GOT3 (cell line): ENCODE measurements at places on chromosomes 3 and 15.

- DNase-seq = no peak
These were observed 1444.5 kb upstream of the CADM2 start for GRCh38 chr3:83514130-83514914.

DNA sequence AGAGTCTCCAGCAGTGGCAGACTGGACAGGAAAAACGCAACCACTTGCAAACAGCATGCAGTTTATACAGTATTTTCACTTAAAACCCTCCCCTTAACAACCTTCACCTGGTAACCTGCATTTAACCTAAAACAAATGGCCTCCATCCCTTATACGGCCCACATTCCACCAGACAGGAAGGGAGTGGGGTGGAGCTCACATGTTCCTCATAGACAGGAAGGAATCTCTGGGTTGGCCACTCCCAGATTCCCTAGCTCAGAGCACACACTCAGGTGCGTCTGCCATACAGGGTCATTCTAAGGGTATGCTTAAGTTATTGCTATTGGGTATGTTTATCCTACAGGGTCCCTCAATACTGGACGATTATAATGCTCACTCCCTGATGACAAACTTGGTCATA, 16.8 kb upstream of the ABHD2 start:
- no peak for DNase-seq

DNA sequence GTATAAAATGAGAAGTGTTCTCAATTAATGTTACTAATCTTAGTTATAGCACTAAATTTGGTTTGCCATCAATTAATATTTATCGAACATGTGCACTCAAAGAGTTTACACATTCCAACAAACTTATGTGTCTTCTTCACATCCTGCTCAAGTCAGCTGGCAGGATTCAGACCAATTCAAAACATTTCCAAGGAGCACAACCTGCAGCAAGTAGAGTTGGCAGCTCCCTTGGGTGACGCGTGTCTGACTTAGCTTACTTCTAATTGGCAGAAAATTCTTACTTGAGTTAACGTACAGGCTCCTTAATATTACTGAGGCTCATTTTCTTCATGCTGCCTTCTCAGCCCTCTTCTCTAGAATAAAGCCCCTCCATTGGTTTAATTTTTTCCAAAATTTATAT, 110.4 kb upstream of the PFN2 start:
- no peak for DNase-seq

DNA sequence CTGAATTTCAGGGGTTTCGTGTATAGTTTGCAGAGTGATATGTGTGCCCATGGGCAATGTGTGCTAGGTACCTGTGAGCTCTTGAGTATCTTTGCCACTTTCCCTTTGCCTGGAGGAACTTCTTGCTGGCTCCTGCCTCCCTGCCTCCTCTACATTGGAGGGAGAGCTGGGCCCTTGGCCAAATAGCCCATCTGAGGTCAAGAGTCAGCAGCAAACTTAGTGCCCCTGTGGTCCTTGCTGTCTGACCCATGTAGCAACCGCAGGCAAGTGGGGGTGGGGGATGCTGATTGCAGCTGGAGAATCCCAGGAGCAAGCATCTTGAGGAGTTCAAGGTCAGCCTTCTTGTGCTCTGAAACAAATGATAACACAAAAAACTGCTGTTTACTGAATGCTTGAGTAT, 5.4 kb upstream of the TBC1D21 start:
- DNase-seq = no peak

- DNase-seq = no peak
These were observed 25.5 kb downstream of the PGPEP1L start for GRCh38 chr15:98981851-98982722.

- DNase-seq = no peak
These were observed 259.9 kb downstream of the IL20RB start for GRCh38 chr3:137217733-137218132.

GRCh38 chr3:143412084-143412483, 292.5 kb downstream of the CHST2 start:
- no peak for DNase-seq

DNA sequence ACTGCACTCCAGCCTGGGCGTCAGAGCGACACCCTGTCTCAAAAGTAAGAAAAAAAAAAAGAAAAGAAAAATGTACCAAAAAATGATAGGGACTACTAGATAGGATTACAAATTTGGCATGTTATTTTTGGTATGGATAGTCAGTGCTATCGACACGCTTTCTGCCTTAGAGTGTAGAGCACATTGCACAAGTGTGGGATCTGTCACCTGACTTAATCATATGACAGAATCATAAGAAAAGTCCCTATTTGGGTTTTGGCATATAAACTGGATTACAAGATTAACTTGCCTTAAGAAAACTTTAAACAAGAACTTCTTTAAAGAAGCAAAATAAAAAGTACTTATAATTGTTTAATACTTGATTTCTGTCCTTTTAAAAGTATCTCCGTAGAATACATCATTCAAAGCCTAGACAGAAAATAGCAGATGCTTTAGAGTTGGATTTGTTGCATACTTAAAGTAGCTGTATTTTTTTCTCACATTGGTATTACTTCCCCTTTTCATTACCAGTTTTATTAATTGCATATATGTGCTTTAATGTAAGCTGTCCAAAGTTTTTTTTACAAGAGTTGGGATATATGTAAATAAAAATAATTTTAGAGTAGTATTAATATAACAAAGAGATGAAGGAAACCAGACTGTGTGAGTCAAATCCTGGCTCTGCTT, 7.8 kb downstream of the ATP6V1A start:
- DNase-seq = no peak

DNA sequence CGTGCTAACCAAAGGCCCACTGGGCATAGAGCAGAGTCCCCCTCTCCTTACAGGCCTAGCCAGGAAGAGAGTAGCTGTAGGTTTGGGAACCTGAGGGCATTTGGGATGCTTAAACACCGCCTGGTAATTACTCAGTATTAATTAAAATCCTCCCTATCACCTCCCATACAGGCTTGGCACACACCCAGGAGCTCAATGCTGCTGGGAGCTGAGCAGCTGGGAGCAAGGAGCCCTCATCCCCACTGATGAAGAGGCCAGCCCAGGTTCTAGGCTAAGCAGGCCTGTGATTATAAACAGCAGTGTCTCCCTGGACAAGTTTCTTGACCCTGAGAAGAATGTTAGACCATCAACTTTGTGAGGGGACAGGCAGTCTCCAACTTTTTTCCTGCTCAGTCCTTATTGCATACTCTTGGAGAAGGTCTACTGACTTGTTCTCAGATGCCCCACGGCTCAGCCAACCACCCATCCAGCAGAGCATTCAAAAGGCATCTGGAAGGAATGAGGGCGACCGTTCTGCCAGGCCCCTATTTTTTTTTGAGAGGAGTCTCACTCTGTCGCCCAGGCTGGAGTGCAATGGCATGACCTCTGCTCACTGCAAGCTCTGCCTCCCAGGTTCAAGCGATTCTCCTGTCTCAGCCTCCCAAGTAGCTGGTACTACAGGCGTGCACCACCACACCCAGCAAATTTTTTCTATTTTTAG, 1.3 kb upstream of the PRKAR2A start:
- DNase-seq = no peak

GRCh38 chr3:136366289-136366688, 116.1 kb downstream of the PCCB start:
- DNase-seq = no peak

- DNase-seq = no peak
These were observed 34.9 kb downstream of the VIPR1 start for GRCh38 chr3:42537350-42537749.

DNA sequence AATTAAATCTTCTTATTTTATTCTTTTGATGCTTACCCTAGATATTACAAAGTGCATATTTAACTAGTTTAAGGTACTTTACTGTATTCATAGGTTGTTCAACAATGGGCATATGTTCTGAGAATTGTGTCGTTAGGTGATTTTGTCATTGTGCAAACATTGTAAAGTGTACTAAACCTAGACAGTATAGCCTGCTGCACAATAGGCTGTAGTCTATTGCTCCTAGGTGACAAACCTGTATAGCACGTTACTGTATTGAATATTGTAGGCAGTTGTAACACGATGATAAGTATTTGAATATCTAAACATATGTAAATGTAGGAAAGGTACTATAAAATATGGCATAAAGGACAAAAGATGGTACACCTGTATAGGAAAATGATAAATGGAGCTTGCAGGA, 100.7 kb downstream of the CACNA2D3 start:
- no peak for DNase-seq

DNA sequence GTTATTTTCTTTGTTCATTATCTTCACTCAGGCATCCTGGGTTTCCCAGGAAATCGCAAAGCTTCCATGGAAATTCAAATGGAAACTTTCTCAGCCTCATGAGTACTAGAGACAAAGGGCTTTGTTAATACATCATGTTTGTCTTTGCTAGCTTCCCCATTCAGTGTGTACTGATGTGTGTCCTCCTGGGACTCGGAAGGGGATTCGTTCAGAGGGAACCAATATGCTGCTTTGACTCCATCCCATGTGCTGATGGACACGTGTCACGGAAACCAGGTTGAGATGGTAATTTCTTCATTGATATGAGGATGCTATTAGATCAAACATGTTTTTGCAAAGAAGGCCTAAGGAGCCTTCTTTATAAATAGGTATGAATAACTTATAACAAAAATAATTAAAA, 87.0 kb upstream of the KCNAB1 start:
- DNase-seq = no peak

DNA sequence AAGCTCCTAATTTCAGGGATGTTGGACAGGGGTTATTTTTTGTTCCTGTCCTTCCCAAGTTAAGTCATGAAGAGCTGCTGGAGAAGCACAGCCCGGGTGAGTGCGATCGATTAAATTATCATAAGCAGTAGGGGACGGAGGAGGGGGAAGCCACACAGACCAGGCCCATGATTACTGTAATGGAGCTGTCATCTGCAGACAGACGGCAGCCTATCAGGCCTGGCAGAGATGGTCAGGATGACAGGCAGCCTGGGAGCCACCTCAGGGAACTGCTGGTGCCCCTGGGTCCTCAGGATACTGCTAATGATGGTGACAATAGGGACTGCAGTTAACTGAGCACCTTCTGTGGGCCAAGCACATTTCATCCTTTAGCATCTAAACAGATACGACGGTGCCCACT, 147.7 kb downstream of the RAB11A start:
- DNase-seq = no peak

GRCh38 chr15:100186366-100186765, 155.4 kb downstream of the ADAMTS17 start:
- DNase-seq = no peak

DNA sequence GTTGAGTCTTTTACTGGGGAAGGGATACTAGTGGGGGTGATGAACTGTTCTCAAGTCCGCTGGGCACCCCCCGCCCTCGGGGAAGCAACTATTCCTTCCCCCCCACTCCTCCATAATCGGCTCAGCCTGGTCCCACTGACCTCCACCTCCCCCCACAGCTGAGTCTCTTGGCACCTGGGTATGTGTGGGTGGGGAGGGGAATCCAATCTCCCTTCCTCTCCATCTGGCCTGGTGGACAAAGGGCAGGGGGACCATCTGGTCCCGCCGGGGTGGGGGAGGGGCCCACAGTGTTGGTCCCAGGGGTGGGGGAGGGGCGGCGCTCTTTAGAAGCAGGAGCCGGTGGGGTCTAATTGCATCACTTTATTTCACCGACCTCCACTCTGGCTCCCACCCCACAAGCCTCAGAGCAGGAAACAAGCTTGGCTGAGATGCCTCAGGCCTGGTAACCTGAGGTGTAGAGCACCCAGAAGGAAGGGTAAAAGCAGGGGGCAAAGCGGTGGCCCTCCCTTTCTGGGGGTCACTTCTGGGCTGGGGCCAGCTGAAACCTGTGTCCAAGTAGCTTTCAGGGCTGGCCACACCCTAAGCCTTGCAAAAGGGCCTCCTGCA, 1.0 kb upstream of the PCBP4 start:
- no peak for DNase-seq
